T-helper 17 cell (primary cell): ENCODE measurements at places on chromosomes 16 and 17. TPM values are rescaled to one million over a fixed set of nuclear protein-coding genes. Genes with fewer than 3 reads are reported as not detected.

GRCh38 chr17:65008882-65009281 is 47.7 kb downstream of the GNA13 start:
- no peaks in the 10 kb centered on the region for H3K27me3 ChIP-seq
- DNase-seq: no peak
- no peak overlapping the region for H3K4me3 ChIP-seq
- H3K4me1 ChIP-seq: peaks cover 27% of the 10 kb centered on the region
- H3K36me3 ChIP-seq: peaks cover 2% of the 10 kb centered on the region

DNA sequence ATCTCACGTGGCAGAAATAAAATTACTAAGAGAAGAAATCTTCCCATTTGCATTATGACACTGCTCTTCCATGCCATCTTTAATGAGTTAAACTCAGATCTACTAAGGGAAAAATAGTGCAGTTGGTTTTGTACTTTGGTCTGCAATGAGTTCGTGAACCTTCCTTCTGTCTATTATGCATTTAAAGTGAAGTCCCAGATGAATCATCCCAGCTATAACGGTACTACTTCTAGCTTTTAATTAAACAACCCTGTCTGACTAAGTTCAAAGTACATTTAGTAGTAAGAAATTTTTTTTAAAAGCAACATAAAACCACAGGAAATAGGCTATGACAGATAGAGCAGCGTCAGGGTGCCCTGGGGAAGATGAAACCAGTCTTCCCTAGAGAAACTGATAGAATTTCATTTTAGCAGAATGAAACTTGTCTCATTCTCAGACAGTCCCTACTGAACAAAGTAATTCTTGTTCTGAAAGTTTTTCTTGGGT is 1.8 kb downstream of the TMIGD1 start:
- peak overlapping the region; percentile 78 for H3K4me3 ChIP-seq
- DNase-seq: no peak
- no peaks in the 10 kb centered on the region for H3K27me3 ChIP-seq
- no peaks in the 10 kb centered on the region for H3K36me3 ChIP-seq
- peaks cover 41% of the 10 kb centered on the region for H3K4me1 ChIP-seq

- no peaks in the 10 kb centered on the region for H3K27me3 ChIP-seq
- no peak overlapping the region for H3K4me3 ChIP-seq
- H3K4me1 ChIP-seq: peaks cover 13% of the 10 kb centered on the region
- H3K36me3 ChIP-seq: no peaks in the 10 kb centered on the region
Measured at GRCh38 chr16:79386299-79386698, 214.2 kb downstream of the MAF start.

DNA sequence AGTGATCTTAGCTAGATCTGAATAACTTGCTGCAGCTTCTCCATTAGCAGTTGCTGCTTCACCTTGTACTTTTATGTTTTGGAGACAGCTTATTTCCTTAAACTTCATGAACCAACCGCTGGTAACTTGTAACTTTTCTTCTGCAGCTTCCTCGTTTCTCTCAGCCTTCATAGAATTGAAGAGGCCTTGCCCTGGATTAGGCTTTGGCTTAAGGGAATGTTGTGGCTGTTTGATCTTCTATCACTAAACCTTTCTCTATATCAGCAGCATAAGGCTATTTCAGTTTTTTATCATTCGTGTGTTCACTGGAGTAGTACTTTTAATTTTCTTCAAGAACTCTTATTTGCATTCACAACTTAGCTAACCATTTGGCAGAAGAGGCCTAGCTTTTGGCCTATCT is 21.5 kb upstream of the TMEM92 start:
- peaks cover 5% of the 10 kb centered on the region for H3K36me3 ChIP-seq
- no peak overlapping the region for H3K4me3 ChIP-seq
- peaks cover 39% of the 10 kb centered on the region for H3K27me3 ChIP-seq
- H3K27ac ChIP-seq: no peak overlapping the region
- no peak for DNase-seq

- H3K36me3 ChIP-seq: peaks cover 9% of the 10 kb centered on the region
- no peaks in the 10 kb centered on the region for H3K27me3 ChIP-seq
- H3K27ac ChIP-seq: peak overlapping the region; percentile 100
- DNase-seq: peak; percentile 96
Measured at GRCh38 chr17:7842380-7843256, 8.6 kb downstream of the KDM6B start.

DNA sequence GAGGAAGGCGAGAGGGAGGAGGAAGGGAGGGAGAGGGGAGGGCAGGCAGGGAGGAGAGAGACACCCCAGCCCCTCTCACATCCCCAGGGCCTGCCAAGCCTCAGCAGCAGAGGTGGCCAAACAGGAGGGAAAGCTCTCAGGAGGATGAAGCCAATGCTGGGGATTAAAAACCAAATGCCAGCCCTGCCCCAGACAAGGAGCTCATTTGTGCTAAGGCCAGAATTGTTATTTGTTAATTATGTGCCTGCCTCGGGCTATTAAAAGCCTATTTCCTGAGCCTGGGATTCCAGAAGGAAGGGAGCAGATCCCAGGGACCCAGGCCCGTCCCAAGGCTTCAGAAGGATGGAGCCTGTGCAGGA is 27.9 kb upstream of the GINS2 start:
- DNase-seq: no peak
- no peak overlapping the region for H3K27ac ChIP-seq

DNA sequence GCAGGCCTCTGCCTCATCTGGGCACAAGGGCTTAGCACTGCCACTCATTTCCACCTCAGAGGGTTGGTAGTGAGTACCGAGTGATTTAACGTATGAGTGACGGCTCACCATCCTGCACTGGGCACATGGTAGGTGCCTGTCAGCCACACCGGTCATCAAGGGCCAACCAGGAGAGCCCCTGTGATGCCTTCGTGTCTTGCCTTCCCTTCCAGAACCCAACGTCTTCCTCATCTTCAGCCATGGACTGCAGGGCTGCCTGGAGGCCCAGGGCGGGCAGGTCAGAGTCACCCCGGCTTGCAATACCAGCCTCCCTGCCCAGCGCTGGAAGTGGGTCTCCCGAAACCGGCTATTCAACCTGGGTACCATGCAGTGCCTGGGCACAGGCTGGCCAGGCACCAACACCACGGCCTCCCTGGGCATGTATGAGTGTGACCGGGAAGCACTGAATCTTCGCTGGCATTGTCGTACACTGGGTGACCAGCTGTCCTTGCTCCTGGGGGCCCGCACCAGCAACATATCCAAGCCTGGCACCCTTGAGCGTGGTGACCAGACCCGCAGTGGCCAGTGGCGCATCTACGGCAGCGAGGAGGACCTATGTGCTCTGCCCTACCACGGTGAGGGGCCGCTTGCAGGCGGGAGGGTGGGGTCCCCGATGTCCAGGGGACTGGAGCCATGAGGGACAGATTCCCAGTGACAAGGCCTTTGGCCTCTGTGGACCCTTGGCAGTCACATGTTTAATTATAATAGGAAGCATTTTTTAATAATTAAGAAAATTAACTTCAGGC is 37.1 kb downstream of the MRC2 start:
- H3K27me3 ChIP-seq: no peaks in the 10 kb centered on the region
- peaks cover 2% of the 10 kb centered on the region for H3K4me1 ChIP-seq
- no peak overlapping the region for H3K27ac ChIP-seq
- DNase-seq: no peak
- H3K36me3 ChIP-seq: no peaks in the 10 kb centered on the region
- no peak overlapping the region for H3K4me3 ChIP-seq

GRCh38 chr17:17352836-17353624 is 49.9 kb downstream of the NT5M start:
- no peaks in the 10 kb centered on the region for H3K27me3 ChIP-seq
- no peak overlapping the region for H3K27ac ChIP-seq
- no peaks in the 10 kb centered on the region for H3K4me1 ChIP-seq
- no peak overlapping the region for H3K4me3 ChIP-seq
- H3K36me3 ChIP-seq: no peaks in the 10 kb centered on the region

- no peak overlapping the region for H3K4me3 ChIP-seq
- peaks cover 11% of the 10 kb centered on the region for H3K36me3 ChIP-seq
- H3K27ac ChIP-seq: no peak overlapping the region
- H3K27me3 ChIP-seq: no peaks in the 10 kb centered on the region
- DNase-seq: peak; percentile 36
- H3K4me1 ChIP-seq: peaks cover 2% of the 10 kb centered on the region
Measured at GRCh38 chr16:19502395-19503131, 19.3 kb downstream of the GDE1 start.

- peaks cover 7% of the 10 kb centered on the region for H3K4me1 ChIP-seq
- DNase-seq: no peak
- no peaks in the 10 kb centered on the region for H3K36me3 ChIP-seq
Measured at GRCh38 chr17:1779571-1780131, 17.8 kb downstream of the SERPINF1 start.

DNA sequence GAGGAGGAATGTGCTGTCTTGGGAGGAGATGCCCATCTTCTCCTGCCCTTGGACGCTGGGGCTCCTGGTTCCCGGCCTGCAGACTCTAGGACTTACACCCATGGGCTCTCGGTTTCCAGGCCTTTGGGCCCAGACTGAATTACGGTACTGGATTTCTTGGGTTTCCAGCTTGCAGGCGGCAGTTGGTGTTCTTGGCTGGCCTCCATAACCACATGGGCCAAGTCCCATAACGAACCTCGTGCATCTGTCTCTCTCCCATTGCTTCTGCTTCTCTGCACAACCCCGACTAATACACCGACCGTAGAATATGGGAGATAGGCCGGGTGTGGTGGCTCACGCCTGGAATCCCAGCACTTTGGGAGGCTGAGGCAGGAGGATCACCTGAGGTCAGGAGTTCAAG is 162.6 kb downstream of the SDK2 start:
- H3K27ac ChIP-seq: no peak overlapping the region
- H3K4me3 ChIP-seq: no peak overlapping the region
- H3K27me3 ChIP-seq: peaks cover 35% of the 10 kb centered on the region
- DNase-seq: no peak
- peaks cover 13% of the 10 kb centered on the region for H3K4me1 ChIP-seq
- peaks cover 10% of the 10 kb centered on the region for H3K36me3 ChIP-seq

- H3K27me3 ChIP-seq: peaks cover 26% of the 10 kb centered on the region
- no peak overlapping the region for H3K27ac ChIP-seq
- no peaks in the 10 kb centered on the region for H3K4me1 ChIP-seq
- no peak for DNase-seq
Measured at GRCh38 chr17:68972119-68972704, 17.0 kb upstream of the ABCA8 start.

GRCh38 chr17:32319548-32319905 is 22.4 kb downstream of the C17orf75 start:
- no peak overlapping the region for H3K27ac ChIP-seq
- no peaks in the 10 kb centered on the region for H3K36me3 ChIP-seq
- H3K4me3 ChIP-seq: peak overlapping the region; percentile 71

GRCh38 chr16:11087691-11088073 is 143.3 kb downstream of the CLEC16A start:
- no peak overlapping the region for H3K27ac ChIP-seq
- no peak overlapping the region for H3K4me3 ChIP-seq
- no peaks in the 10 kb centered on the region for H3K36me3 ChIP-seq
- peaks cover 21% of the 10 kb centered on the region for H3K4me1 ChIP-seq
- no peaks in the 10 kb centered on the region for H3K27me3 ChIP-seq

DNA sequence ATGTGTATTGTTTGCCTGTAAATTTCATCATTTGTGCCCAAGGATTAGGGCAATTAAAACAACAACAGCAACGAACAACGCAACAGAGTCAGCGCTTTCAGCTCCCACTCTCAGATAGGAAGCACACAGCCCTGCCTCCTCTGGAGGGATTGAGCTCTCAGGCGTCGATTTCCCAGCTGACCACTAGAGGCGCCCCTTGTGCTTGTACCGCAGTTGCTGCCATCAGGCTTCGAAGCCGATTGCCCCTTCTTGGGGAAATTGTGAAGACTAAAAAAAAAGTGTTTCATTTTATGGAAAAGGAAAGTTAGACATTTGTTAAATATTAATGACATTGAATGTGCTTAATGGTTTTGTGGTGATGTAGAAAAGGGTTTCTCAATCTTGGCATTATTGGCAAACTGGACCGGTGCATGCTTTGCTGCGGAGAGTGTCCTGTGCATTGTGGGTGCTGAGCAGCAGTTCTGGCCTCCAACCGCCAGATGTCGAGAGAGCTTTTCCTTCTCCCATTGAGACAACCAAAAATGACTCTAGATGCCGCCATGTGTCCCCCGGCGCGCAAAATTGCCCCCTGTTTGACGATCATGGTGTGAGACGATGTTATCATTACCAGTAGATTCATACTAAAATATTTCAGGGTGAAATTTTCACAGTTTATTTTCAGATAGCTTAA is 650.4 kb upstream of the RBFOX1 start:
- H3K36me3 ChIP-seq: no peaks in the 10 kb centered on the region
- H3K4me3 ChIP-seq: no peak overlapping the region
- H3K27me3 ChIP-seq: no peaks in the 10 kb centered on the region
- H3K27ac ChIP-seq: no peak overlapping the region
- H3K4me1 ChIP-seq: no peaks in the 10 kb centered on the region

- H3K36me3 ChIP-seq: no peaks in the 10 kb centered on the region
- no peak overlapping the region for H3K27ac ChIP-seq
- H3K4me3 ChIP-seq: no peak overlapping the region
- H3K4me1 ChIP-seq: no peaks in the 10 kb centered on the region
Measured at GRCh38 chr16:13307255-13307654, 405.9 kb downstream of the SHISA9 start.

DNA sequence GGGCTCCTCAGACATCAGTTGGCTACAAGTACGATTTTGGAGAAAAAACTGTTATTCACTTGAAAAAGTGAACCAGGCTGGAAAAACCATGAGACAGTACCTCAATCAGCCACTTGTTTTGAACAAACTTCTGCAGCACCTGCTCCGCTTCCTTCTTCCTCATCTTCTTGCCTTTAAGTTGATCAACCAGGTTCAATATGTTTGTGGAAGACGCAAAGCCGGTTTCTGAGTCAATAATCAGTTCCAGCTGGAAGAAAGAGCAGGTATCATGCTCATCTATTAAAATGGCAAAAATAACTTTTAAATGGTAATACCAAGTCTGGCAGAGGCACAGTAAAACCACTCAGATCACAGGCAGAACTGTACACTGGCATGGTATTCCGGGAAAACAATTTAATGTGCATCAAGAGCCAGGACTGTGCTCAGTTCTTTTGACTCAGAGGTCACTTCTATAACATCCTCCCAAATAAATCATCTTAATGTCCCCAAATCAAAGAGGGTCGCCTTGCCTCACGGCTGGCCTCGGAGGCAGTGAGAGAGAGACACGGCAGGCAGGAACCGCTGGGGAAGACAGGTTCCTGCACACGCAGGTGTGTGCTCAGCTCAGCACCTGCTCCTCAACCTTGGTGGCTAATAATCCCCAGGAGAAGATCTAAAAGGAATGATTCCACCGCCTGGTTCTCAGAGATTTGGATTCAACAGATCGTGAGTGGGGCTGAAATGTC is 29.7 kb downstream of the KDM8 start:
- peak overlapping the region; percentile 82 for H3K4me3 ChIP-seq
- no peak for DNase-seq
- no peaks in the 10 kb centered on the region for H3K27me3 ChIP-seq

DNA sequence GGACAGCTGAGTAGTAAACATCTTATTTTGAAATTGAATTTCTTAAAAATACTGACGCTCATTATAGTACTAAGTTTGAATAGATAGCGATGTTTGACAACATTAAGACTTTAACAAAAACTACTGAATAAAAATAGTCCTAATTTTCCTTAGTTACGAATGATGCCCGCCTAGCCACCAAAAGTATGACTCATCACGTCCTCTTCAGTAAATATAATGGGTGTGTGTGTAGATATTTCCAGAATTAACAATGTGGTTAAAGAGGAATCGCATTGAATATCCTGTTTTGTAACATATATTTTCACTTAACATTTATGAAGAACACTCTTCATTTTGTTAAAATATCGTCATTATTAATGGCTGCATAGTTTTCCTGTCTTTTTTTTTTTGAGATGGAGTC is 187.6 kb downstream of the MYO1D start:
- no peaks in the 10 kb centered on the region for H3K27me3 ChIP-seq
- no peak overlapping the region for H3K4me3 ChIP-seq
- H3K4me1 ChIP-seq: no peaks in the 10 kb centered on the region
- H3K36me3 ChIP-seq: no peaks in the 10 kb centered on the region

GRCh38 chr17:31078290-31078689 is 16.5 kb upstream of the NF1 start:
- no peak for DNase-seq
- H3K36me3 ChIP-seq: no peaks in the 10 kb centered on the region

The FNDC8 gene
- total RNA-seq: not detected

The PRAC2 gene
- total RNA-seq: not detected

The ITGAL gene
- 338 TPM for total RNA-seq

The ERN2 gene
- not detected for total RNA-seq
